ENCODE measurements at places on chromosomes 7 and 10.

DNA sequence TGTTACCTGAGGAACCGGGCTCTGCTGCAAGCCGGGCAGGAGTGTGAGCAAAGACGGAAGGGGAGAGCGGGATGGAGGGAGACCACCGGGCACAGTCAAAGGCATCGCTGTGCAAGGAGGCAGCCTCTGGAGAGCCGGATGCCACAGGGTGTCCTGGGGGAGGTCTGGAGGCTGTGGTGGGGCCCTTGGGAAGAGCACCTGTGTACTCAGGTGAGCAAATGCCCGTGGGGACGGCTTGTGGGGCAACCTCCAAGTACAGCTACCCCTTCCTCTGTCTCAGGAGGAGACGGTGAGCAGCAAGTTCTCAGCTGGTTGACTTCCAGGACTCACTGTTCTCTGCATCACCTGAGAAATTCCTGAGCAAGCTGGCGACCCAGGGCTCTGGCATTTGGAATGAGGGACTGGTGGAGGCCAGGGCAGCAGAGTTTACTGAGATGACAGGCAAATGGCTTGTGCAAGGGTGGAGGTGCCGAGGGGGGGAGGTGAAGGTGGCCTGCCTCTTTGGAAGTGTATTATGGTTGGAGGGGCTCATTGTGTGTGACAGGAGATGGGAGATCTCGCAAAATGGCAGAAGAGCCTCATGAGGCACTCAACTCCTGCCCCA, 345.2 kb upstream of the SHH start:
- DNase-seq, result no peak

GRCh38 chr10:62155054-62155680, 113.5 kb downstream of the RTKN2 start:
- no peak for DNase-seq

- no peak for DNase-seq
These were observed 25.5 kb downstream of the NYAP1 start for GRCh38 chr7:100509231-100509630.

DNA sequence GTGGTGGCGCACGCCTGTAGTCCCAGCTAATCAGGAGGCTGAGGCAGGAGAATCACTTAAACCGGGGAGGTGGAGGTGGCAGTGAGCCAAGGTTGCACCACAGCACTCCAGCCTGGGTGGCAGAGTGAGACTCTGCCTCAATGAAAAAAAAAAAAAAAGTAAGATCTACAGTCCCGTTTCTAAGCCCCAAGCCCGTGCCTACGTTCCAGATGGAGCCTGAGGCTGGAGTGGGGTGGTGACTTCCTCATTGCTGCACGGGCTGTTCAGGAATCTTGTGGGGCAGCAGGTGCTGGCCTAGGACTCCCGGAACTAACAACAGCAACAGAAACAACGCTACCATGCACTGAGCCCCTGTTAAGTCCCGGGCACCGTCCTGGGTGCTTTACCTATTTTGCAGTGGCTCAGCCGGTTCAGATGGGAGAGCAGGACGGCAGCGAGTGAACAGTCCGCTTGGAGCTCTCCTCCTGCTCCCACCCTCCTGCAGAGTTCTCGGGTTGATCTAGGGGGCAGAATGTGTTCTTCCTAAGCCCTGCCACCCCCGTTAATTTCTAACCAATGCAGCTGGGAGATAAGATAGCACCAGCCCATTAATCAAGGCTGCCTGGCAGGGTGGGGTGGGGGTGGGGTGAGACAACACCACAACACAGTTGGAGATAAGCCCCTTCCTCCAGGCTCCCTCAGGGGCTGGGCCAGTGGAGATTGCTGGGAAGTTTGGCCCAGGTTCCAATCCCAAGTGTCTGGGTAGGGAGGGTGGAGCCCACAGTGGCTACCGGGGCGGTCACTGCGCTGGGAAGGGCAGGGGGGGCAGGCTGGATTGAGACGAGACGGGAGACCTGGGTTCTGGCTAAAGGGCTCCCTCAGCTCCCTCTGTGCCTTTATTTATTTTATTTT, 17.0 kb upstream of the SFRP5 start:
- no peak for DNase-seq

DNA sequence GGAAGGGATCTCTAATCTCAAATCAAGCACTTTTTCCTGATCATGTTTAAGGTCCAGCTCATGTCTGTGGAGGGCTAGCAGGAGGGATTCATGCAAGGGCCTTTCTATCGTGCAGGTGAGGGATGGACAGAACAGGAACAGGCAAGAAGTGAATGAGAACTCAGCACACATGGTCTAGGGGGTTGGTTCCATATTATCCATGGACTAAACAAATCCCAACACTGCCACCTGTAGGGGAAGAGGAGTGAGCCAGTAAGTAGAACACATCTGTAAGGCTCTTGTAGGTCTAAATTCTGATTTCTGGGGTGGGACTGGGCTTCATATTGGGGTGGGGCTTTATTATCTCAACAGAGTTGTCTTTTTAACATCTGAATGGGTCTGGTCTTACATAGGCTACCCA, 138.0 kb upstream of the TARP start:
- no peak for DNase-seq

DNA sequence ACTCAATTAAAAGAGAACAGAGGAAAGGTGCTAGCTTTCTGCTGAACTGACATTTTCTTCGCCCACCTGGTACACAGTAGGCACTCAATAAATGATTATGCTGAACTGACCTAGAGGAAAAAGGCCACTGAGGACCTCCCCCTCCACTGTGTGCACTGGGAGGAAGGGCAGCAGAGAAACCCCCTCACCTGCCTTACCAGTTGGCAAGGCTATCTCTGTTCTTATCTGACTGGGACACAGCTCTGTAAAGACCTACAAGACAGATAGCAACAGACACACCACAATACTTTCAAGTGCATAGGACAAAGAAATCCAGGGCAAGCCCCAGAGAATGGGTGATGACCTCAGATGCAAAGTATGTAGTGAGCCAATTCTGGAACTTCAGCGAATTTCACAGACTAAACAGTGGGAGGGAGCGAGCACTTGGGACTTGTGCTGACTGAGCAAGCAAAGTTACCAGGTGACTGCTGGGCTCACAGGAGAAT, 30.4 kb downstream of the PDLIM1 start:
- no peak for DNase-seq

DNA sequence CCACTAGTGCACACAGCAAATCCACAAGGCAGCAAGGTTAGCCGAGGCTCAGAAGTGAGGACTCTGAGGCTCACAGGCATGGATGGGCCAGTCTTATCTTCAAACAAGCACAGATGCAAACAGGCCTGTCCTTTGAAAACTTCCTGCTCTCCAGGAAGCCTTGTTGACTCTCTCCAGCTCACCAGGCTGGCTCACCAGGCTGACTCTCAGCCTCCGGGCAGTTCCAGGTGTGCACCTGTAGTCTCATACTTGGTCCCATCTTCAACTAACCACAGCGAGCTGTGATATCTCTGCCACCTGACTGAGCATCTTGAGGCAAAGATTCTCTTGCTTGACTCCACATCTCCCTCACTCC, 173.9 kb upstream of the ZMIZ1 start:
- DNase-seq, result no peak

DNA sequence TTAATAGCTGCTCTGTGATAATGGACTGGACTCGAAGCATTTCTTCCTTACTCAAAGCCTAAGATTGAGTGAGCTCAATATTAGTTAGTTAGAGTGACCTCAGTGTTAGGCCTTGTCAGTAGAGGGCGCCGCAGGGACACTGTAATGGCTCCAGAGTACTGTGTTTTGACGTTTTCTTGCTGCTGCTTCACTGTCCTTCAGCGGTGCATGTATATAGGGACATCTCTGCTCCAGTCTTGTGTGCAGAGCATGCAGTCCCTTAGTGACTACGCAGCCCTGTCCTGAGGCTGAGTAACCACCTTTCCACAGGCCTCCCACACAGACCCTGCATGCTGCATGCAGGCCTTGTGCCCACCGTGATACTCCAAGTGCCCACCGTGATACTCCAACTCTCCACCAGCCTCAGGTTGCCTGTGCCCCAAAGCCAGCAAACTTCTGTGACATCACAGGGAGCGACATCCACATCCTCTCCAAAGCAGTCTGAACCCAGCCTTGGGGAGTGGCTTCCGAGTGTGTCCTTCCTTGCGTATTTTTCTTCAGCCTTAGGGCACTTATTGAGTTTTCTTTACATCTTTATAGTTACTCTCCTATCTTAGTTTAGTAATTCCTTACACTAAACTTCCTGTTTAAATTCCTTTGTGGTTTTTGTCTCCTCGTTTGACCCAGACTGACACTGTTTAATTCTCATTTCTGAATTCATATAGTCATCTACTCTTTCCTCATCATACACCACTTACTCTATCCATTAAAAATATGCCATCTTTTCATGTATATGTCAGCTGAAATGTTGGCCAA, 118.2 kb downstream of the JAZF1 start:
- peak; percentile 28 for DNase-seq

GRCh38 chr7:158410720-158411119, 176.9 kb downstream of the PTPRN2 start:
- no peak for DNase-seq

DNA sequence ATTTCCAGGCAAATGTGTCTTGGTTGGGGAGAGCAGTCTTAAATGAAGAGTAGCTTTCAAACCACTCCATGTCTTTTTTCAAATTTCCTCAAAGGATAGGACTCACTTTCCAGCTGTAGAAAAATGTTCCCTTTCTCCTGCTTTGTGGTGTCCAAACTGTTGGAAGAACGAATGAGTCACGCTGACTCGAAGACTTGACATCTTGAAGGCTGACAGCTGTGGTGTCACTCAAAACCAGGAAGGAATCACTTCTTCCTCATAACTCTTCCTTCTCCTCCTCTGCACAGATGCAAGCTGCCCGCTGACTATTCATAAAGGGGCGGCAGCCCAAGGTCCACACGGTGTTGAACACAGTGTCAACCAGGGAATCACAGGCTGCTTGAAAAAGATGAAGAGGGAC, 19.2 kb downstream of the PLA2G12B start:
- DNase-seq, result no peak

- DNase-seq, result peak; percentile 80
These were observed 991 bp downstream of the PANK1 start for GRCh38 chr10:89643812-89644690.

GRCh38 chr10:36351159-36351558, 709.1 kb upstream of the FZD8 start:
- DNase-seq, result no peak

GRCh38 chr10:64112701-64113355, 591.6 kb downstream of the REEP3 start:
- no peak for DNase-seq

DNA sequence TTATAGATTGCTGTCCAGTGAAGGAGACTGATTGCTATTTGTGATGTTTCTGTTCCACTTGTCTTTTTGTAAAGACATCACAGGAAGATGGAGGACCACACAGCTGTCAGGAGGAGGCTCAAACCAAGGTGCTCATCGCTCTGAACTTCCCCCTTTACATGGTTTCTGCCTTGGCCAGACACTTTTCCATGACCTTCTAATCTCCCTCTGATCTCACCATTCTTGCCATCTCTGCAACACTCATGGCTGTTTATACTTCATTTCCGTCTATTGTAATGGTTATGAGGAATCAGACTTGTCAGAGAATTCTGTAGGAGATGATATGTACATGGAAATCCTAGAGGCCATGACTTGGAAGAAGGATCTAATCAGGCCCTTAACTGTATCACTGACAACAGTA, 1.7 kb upstream of the TAS2R5 start:
- DNase-seq, result no peak

- no peak for DNase-seq
These were observed 19.6 kb downstream of the GIMAP5 start for GRCh38 chr7:150756858-150757257.

- no peak for DNase-seq
These were observed 1.7 kb upstream of the CXCL12 start for GRCh38 chr10:44386546-44387052.

GRCh38 chr10:133083422-133084100, 4.2 kb upstream of the ADGRA1 start:
- DNase-seq, result no peak

GRCh38 chr10:102527546-102527945, 23.8 kb downstream of the SUFU start:
- DNase-seq, result no peak

- DNase-seq, result no peak
These were observed 59.2 kb upstream of the CYP2C9 start for GRCh38 chr10:94879214-94879613.

- no peak for DNase-seq
These were observed 118.9 kb downstream of the AKR1D1 start for GRCh38 chr7:138195151-138195571.

DNA sequence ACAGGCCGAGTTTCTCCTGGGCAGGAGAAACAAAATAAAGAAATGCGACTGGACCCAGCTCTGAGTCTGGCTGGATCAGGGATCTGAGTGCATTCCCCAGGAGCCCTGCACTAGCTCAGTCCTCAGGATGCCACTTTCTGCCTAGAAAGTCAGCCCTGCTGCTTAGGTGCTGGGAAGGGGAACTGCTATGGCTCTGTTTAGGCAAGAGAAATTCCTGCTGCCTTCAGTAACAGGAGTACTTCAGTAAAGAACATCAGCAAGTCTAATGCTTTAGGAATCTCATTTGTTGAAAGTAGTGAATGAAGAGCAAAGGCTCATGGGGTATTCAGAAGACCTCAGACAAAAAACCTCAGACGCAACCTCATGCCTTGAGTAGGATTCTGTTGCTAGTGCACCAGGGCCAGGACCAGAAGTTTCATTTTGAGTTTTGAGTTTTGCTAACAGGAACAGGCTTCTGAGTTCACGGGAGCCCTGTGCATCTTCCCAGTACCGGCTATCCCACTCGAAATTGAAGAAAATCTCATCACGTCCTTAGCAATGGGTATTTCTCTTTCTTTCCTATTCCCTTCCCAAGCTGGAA, 170.8 kb upstream of the CDCA7L start:
- DNase-seq, result no peak

GRCh38 chr7:133761443-133761842, 365.7 kb upstream of the LRGUK start:
- no peak for DNase-seq

DNA sequence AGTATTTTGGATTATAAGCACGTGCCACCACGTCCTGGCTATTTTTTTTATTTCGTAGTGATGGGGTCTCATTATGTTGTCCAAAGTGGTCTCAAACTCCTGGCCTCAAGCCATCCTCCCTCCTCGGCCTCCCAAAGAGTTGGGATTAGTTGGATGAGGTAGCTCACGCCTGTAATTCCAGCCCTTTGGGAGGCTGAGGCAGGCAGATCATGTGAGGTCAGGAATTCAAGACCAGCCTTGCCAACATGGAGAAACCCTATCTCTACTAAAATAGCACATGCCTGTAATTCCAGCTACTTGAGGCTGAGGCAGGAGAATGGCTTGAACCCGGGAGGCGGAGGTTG, 21.8 kb upstream of the YWHAG start:
- DNase-seq, result no peak

GRCh38 chr7:70591643-70592042, 540.3 kb upstream of the GALNT17 start:
- DNase-seq, result no peak
